ENCODE measurements at places on chromosomes 1 and 21. TPM values are rescaled to one million over a fixed set of nuclear protein-coding genes. Genes with fewer than 3 reads are reported as not detected.

C1QC gene
- not detected for total RNA-seq

SDCCAG8 gene
- 20.3 TPM for total RNA-seq

AMIGO1 gene
- total RNA-seq: 0.90 TPM

SLFNL1 gene
- 0.33 TPM for total RNA-seq

SLC1A7 gene
- total RNA-seq: 0.29 TPM

LCE2C gene
- total RNA-seq: not detected

OLIG2 gene
- not detected for total RNA-seq

CYP4B1 gene
- total RNA-seq: not detected

MLLT11 gene
- total RNA-seq: 4.5 TPM

- DNase-seq: peak; percentile 69
Measured at GRCh38 chr1:209674957-209675564, at the start of gene G0S2. Gene G0S2, plus strand, starts transcription at chr1:209675412. Its CDS starts 273 bp downstream, at chr1:209675685.

DNA sequence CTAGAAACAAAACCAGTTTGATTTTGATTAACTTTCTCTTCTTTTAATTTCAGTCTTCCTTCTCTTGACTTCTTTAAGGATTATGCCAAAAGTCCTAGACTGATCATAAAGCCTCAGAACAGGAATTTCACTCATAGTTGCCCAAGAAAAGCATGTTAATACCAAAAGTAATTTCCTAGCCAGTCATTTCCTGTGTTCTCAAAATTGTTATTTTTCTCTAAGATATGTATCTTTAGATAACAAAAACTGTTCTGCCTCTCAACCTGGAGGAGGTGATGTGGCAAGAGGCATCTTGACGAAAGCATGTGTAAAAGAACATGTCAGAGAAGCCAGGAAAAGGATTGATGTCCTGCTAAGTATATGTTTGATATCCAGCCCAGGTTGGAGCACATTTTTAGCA is 78.0 kb upstream of the IPO9 start:
- no peak for DNase-seq

- no peak for DNase-seq
Measured at GRCh38 chr1:34714386-34714785, 40.5 kb upstream of the GJB5 start.

GRCh38 chr1:34268311-34268954 is 91.7 kb downstream of the C1orf94 start:
- DNase-seq: no peak

DNA sequence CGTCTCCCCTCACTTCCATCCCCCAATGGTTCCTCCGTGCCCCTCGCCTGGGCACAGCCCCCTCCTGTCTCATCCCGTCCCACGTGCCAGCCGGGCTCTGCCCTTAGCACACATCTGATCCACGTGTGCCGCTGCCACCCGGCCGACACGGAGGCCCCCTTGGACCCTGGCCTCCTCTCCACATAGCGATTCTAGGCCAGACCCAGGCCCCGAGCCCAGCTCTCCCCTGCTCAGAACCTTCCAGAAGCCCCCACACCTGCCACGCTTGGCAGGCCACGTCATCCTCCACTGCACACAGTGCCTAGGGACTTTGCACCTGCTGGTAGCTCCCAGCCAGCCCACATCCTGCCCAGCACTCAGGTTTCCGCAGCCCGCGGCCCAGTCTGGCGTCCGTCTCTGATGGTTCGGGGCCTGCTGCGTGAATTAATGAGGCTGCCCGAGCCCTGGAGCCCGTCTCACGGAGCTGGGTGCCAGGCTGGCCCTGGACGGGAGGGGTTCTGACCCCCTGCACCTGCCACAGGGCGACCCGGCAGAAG is 20.1 kb downstream of the PLCH2 start:
- DNase-seq: no peak

DNA sequence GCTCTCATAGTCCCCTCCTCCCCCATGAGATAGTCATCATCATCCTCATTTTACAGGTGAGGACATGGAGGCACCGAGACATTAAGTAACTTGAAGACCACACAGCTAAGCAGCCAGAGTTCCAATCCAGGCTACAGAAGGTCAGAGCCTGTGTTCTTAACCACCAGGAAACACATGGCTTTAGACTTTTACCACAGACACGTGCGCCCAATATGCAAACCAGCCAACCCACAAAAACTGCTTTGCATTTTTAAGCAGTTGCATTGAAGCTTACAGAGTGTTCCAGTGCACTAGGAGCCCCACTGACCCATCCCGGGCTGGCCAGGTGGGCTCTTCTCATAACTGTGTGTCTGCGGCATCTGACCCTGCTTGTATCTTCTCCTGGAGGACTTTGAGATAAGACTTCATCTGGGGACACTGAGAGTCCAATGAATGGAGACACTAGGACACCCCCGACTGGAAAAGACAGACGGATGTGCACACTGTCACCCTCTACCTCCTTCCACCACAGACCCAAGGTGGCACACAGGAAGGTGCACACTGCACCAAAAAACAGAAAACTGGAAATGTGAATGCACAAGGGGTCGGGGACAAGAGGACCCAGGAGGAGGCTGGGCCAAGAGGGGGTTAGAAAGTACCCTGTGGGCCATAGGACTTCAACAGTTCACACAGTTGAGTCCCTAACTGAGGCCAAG is 56.4 kb downstream of the ETS2 start:
- DNase-seq: no peak

DNA sequence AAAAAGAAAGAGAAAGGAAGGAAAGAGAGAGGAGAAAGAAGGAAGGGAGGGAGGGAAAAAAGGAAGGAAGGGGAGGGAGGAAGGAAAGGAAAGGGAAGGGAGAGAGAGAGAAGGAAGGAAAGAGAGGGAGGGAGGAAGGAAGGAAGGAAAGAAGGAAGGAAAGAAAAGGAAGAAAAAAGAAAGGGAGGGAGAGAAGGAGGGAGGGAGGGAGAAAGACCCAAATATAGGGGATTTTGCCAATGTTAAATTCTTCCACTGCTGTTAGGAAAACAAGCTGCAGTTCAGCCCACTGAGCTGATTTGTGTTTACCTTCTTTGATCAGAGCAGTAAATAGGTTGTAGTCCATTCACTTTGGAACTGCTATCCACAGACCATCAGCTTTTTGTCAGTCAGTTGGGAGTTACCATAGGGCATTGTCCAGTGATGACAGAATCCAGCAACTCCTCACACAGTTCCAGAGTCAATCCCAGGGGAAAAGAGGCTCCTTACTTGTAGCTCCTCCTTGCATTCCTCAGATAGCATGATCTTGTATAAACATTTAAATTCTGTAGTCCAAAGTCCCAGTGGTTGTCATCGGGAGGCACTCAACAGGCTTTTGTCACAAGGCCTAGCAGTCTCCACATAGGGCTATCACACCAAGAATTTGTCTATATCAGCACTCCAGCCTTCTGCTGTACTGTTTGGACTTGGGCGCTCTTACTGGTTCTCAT is 13.5 kb upstream of the PPP1R8 start:
- no peak for DNase-seq

GRCh38 chr1:94743862-94744261 is 76.3 kb upstream of the SLC44A3 start:
- DNase-seq: no peak

- no peak for DNase-seq
Measured at GRCh38 chr1:12387641-12388040, 157.8 kb downstream of the VPS13D start.

- no peak for DNase-seq
Measured at GRCh38 chr1:211331011-211331709, 4.5 kb downstream of the TRAF5 start.

GRCh38 chr1:7422561-7422960 is 348.5 kb upstream of the VAMP3 start:
- peak; percentile 25 for DNase-seq

GRCh38 chr1:39672551-39672947 is 642 bp upstream of the NT5C1A start:
- DNase-seq: no peak

GRCh38 chr1:153040950-153041631 is at the start of gene SPRR2D:
Gene SPRR2D, minus strand, starts transcription at chr1:153041120. Its CDS starts 774 bp downstream, at chr1:153040346.
- DNase-seq: no peak

- no peak for DNase-seq
Measured at GRCh38 chr1:157438146-157438545, 114.2 kb downstream of the FCRL5 start.

GRCh38 chr1:67684526-67685066 is 405 bp upstream of the GADD45A start:
- DNase-seq: no peak

DNA sequence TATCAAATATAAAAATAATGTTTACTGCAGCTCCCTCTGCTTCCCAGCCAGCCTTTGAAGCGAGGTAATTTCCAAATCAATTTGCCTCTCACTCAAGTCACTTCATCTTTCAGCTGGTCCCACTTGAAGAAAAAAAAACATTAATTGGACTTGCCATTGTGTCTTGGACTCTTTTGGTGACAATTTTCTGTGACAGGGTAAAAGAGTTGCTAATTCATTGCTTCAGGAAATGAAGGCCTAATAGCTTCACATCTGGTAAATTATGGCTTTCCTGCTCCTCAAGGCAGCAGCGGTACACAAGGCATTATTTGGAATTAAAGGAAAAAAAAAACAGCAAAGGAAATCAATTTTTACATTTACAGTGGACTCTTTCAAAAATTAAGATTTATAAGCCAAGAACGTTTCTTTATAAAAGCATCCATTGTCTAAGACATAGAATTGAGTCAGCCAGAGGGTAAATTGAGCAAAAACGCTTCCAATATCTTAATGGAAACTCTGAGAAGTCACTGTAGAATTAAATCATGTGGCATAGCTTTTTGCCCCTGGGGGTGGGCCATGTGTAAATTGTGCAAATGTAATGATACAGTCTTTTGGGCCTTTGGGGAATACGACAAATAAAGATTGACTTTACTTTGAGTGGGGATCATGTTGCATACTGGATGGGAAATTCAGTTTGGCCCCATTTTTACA is 102.5 kb downstream of the LYPLAL1 start:
- no peak for DNase-seq

DNA sequence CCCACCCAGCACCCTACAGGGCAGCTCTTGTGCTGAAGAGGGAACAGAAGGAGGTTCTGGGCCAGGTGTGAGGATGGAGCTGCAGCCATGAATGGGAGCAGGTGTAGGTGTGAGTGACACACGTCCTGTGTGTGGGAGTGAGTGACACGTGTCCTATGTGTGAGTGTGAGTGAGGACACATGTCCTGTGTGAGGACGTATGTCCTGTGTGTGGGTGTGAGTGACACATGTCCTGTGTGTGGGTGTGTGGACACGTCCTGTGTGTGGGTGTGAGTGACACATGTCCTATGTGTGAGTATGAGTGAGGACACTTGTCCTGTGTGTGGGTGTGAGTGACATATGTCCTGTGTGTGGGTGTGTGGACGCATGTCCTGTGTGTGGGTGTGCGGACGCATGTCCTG is 26.4 kb downstream of the MEGF6 start:
- DNase-seq: no peak

DNA sequence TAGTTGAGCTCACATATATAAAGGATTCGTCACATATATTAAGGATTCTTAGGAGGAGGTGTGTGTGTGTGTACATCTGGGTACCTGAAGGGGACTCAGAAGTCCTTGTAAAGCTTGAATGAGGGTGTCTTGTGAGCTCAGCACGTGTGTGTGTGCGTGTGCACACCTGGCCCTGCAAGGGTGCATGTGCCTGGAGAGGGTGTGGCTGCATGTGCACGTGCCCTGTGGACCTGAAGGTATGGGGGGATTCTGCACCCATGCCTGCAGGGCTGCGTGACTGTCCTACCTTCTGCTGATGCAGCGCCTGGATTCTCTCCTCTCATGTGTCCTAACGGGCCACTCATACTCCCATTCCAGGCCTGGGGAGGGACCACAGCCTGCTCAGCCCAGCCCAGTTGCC is 24.0 kb downstream of the EPHA8 start:
- no peak for DNase-seq

DNA sequence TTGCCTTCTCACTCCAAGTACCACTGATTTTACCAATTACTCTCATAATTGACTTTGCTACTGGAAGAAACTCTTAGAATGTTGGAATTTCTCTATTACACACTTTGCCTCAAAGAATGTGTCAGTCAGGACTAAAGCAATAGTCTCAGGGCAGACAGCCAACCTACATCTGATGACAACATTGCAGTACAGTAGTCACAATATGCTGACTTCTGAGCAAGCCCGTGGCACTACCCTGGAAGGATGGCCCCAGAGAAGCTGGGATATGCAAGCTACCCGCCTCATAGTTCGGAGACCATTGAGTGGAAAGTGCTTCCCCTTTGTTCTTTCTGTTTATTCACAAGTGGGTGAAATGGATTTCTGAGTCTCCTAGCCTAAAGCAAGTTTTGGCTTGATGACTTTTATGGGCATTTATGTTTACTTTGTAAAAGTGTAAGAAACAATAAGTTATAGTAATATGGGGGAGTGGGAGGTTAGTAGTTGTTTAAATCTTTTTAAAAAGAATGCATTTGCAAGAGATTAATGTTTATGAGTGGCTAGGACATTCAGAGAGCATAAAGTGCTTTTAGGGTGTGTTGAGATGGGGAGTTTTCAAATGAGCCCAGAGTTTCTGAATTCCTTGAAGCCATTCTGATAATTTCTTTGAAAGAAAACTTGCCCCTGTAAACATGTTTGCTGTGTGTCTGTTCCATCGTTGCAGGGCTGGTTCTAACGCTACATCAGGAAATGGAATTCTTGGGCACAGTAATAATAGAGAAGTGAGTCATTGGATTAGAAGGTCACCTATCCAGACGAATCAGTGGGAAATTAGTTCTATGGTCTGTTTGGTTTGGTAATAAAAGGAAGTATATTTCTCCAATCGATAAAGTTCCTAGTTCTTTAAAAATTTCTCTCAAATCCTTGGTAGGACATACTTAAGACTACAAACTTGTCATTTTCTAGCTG is 63.8 kb downstream of the LMO4 start:
- no peak for DNase-seq

GRCh38 chr1:17603091-17603841 is 63.8 kb downstream of the ARHGEF10L start:
- DNase-seq: no peak

DNA sequence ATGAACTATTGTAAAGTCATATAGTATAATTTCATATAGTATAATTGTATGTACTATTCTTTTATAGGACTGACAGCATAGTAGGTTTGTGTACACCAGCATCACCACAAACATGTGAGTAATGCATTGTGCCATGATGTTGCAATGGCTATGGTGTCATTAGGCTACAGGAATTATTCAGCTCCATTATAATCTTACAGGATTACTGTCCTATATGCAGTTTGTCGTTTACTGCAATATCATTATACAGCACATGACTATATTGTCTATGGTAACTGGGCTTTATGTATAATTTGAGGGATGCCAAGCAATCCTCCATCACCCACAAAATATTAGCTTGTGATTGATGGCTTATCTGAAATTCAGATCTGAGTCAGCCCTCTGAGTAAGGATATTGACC is 54.2 kb upstream of the PBX1 start:
- no peak for DNase-seq

GRCh38 chr1:193434319-193434718 is 247.9 kb upstream of the B3GALT2 start:
- DNase-seq: no peak
